RPMI8226 (cell line): ENCODE measurements at places on chromosomes 11 and 22.

- no peak for DNase-seq
Observed at GRCh38 chr11:20046416-20046815, 113.9 kb downstream of the DBX1 start.

GRCh38 chr22:36145881-36146280 is 14.7 kb downstream of the APOL3 start:
- no peak for DNase-seq

DNA sequence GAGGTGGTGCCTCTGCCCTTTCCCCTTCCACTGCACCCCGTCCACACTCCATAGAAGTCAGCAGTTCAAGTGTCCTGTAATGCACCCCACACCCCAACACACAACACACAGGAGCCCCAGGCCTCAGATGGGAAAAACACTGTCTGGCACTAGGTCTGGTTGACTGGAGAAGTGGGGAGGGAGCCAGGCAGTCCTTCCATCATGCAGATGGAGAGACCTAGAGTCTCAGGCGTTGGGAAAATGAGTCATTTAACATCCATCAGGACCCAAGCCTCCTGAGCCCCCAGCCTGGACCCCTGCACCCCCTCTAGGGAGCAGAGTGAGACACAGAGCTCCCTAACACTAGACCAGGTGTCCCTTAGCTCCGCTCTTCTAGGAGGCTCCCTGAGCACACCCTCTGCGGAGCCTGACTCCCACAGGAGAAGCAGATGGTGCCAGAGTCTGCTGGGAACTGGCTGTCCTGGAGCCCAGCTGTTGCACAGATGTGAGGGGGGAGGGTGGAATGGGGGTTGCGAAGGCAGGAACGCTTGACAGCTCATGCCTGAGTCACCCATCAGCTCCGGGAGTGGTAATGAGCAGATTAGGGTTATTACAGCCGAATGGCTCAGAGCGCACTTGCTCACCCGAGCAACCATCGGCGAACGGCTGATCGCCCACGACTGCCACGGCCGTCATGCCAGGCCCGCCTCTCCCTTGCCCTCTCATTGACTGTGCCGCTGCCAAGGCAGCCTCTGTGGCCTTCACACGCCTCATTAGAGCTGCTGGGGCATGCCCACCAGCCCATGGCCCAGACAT is 22.1 kb upstream of the SYT7 start:
- DNase-seq: no peak

DNA sequence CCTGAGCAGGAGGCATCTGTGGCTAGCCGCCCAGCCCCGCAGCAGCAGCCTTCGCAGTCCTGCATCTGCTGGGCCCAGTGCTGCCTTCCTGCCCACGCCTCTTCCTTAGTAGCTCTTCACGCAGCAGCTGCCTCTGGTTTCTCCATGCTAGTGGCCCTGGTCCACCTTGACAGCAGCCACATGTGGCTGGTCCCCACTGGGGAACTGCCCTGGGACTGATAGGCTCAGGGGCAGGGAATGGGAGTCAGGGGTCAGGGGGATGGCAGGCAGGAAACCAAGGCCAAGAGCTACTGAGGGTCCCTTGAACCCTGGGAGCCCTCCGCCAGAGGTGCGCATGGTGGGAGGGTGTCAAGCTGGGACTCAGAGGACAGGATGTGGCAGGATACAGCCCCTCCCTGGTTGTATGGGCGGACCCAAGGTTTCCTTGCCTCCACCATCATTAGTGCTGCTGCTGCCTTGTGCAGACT is 99.4 kb upstream of the PITPNB start:
- DNase-seq: no peak

GRCh38 chr11:130581646-130582045 is 133.2 kb downstream of the ADAMTS15 start:
- no peak for DNase-seq

DNA sequence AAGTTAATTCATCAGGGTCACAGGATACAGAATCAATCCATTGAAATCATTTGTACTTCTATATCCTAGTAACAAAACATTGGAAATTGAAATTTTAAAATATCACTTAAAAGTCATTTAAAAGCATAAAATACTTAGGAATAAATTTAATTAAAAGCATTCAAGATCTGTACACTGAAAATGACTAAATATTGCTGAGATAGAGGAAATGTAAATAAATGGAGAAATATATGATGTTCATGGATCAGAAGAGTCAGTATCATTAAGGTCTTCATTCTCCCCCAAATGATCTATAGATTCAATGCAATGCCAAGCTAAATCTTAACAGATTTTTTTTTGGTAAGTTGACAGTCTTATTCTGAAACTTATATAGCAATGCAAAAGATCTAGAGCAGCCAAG is 49.8 kb downstream of the RRP8 start:
- DNase-seq: no peak

- DNase-seq: no peak
Observed at GRCh38 chr11:986270-986951, 50.1 kb downstream of the MUC6 start.

DNA sequence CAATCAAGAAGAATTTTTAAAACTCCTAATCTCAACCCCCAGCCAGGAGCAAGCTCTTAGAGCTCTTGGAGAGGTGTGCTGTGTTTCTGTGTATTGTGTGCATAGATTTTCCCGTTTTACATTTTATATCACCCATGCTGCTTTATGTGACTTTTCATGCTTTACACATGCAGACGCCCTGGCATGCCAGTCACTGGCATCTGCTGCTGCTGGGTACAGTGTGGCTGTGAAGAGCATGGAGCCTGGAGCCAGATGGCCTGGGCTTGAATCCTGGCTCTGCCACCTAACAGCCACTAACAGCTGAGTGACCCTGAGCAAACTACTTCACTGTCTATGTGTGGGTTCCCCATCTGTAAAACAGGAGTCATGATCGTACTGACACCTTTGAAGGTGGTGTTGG is 23.1 kb downstream of the POLR3H start:
- DNase-seq: no peak

- DNase-seq: no peak
Observed at GRCh38 chr22:27108425-27109114, 451.2 kb downstream of the MIAT start.

- DNase-seq: peak; percentile 69
Observed at GRCh38 chr11:65428578-65429067, 6.0 kb downstream of the NEAT1 start.

DNA sequence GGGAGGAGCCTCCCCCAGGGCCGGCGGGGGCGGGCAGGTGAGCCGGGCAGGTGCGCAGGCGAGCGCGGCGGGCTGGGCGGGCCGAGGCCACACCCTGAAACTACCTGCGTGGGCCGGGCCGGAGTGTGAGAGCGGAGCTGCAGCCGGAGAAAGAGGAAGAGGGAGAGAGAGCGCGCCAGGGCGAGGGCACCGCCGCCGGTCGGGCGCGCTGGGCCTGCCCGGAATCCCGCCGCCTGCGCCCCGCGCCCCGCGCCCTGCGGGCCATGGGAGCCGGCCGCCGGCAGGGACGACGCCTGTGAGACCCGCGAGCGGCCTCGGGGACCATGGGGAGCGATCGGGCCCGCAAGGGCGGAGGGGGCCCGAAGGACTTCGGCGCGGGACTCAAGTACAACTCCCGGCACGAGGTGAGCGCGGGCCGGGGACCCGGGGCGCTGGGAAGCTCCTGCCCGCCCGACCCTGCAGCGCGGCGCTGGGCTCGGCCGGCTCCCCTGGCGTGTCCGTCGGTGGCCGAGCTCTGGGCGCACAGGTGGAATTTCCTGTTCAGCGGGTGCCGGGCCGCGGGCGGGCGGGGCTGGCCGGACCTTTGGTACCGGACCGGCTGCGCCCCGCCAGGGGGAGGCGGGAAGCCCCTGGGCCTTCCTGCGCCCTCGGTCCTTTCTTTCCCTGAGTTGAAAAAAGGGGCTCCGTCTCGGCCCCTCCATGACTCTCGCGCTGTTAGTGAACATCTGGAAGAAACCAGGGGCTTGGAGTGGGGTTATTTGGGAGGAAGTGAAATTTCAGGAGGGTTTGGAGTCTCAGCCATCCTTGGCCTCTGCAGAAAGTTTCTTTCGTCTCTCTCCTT is at the start of gene ST14:
Gene ST14 (plus strand): TSS at position 126 of the 841 bp plus-strand sequence. CDS start 198 bp downstream, at position 324.
- peak; percentile 80 for DNase-seq

GRCh38 chr11:13760115-13760514 is 91.6 kb downstream of the FAR1 start:
- DNase-seq: no peak

- no peak for DNase-seq
Observed at GRCh38 chr11:30855383-30856006, 269.3 kb upstream of the MPPED2 start.
